ENCODE measurements at places on chromosomes 7 and 10.

DNA sequence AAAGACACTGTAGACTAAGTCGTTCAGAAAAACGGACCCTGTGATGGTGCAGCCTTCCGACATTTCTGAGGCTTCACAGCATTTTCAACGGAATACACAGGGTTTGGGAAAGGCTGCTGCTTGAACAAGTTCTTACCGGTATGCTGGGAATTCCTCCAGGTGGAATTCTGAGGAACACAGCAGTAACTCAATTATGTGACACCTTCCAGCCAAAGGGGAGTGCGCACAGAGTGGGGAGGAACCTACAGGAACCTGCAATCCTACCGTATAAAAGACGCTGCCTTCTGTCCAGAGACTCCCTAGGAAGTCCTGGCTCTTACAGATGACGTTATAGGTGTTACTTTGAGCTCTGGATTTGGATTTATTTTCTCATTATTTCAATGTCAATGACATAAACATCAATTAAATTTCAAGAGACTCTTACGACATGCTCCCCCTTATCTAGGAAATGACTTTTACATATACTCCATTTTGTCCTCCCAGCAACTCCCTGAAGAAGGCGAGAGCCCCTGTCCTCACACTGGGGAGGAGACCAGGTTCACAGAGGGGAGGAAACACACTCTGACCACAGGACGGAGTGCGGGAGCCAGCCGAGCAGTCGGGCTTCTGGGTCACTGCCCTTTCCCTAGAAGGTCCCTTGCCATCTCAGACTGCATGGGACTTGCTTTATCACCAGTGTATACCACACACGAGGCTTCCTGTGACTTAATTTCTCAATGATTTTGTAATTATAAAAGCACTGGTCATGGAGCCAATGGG is 27.9 kb downstream of the VIPR2 start:
- DNase-seq, result no peak

GRCh38 chr7:138258197-138258559 is 181.9 kb downstream of the AKR1D1 start:
- DNase-seq, result no peak

DNA sequence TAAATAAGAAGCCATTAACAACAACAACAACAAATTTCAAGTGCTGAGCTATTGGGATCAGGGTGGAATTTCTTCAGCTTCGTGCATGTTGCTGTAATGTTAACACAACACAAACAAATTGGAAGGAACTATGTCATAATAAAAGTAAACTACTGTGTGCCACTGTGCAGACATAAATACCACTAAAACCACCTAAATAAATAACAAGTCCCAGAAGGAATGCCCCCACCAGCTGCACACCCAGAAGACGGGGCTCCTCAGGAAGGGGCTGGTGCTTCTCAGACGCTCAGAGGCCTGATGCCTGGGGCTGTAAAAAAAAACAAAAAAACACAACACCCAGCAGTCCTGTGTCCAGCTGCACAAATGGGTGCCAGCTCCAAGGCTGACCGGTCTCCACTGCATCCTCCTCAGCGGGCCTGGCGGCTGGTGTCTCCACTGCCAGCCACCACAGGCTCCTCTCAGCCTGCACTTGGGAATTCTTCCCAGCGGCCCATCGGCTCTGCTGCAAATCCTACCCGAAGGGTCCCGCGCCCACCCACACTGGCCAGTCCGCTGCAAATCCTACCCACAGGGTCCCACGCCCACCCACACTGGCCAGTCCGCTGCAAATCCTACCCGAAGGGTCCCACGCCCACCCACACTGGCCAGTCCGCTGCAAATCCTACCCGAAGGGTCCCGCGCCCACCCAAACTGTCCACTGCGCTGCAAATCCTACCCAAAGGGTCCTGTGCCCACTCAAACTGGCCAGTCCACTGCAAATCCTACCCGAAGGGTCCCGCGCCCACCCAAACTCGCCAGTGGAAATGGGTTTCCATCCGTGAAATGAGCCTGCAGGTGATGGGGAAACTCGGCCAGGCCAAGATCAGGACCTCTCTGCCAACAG is 35.8 kb upstream of the DNAAF5 start:
- DNase-seq, result no peak

DNA sequence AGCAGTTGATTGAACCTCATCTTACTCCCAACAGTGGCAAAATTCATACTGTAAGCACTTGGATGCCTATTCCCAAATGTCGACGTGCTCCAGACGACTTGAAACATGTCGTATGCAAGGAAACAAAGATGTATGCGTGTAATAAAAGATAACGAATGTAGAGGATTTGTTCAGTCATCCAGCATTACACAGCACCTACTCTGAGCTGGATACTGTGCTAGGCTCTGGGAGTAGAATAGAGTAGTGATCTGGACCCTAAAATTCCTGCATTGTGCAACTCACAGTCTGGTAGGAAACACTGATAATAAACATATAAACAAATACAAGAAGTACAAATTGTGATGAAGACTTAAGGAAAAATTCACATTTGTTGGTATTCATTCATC is 5.6 kb upstream of the TBX20 start:
- no peak for DNase-seq

DNA sequence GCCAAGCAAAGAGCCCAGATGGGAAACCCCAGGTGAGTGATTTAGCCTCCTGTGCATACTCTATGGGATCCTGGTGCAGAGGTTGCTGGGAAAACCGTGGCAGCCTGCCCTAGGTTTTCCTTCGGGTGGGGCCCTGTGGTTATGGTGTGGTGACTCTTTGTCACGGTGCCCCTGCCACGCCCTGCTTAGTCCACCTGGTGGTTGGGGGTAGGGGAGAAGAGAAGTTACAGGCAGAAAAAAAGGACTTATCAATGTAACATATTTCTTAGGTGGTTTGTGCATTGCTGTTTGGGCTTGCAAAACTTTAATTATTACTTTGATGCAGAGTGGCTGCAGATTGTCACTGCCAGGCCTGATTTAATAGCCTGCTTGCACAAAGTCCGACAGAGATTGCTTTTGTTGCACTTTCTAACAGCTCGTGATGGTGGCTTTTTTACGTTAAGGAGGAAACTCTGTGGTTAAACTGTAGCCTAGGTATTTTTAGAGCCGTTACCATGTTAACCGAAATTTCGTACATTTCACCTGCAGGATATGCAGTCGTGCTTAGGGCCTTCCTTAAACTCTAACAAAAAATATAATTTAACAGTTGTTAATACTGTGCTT is 197.4 kb downstream of the RNLS start:
- no peak for DNase-seq

GRCh38 chr7:101543242-101543766 is 85.8 kb downstream of the MYL10 start:
- DNase-seq, result no peak

- no peak for DNase-seq
Observed at GRCh38 chr10:78919181-78919966, 149.4 kb upstream of the ZMIZ1 start.

DNA sequence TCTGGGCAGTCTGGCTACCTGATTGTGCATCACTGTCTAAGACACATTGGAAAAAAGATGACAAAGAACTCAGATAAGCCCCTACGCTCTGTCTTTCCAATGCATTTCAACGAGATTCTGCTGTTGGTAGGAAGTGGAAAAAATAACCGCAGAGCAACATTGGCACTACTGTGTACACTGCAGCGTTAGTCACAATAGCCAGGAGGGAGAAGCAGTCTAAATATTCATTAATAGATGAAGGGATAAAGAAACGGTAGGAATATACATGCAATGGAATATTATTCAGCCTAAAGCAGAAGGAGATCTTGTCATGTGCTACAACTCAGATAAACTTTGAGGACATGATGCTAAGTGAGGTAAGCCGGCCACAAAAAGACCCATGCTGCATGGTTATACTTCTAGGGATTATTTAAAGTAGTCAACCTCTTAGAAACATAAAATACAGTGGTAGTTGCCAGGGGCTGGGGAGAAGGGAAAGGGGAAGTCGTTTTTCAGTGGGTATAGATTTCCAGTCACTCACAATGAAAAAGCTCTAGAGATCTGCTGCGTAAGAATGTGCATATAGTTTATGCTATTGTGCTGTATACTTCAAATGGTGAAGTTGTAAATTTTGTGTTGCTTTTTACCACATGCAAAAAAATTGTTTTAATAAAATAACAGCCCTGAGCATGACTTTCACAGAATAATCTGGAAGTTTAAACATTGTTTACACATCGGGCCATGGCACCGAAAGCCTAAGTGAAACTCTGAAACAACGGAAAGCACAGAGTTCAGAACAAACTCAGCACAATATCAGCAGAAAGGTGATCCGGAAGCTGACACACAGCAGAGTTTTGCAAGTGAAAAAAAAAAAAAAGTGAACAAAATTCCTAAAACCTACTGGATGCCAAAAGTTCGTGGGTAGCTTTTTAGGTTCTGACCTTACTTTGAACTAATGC is 40.1 kb downstream of the ELMO1 start:
- DNase-seq, result no peak

DNA sequence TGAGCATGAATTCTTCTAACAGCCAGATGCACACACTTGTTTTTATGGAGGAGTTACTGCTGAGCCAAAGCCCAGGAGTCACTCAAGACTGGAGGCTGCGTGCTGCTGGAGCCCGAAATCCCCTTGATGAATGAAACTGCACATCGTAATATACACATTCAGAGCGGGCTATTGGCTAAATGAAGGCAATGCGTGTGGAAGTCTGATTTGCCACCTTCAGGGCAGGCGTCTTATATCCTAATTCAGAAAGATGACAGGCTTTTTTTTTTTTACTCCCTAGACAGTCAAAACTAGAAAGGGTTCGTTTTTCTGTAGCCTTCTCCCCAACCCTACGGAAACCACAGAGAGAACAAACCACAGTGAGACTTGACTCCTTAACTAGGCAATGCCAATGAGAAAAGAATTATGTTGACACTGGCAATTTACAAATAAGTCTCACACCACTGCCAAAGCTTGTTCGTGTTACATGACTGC is 227.2 kb upstream of the KLF14 start:
- DNase-seq, result no peak

- DNase-seq, result no peak
Observed at GRCh38 chr10:84991301-84991700, 662.9 kb downstream of the CCSER2 start.

- DNase-seq, result no peak
Observed at GRCh38 chr10:75091146-75091545, 20.3 kb upstream of the SAMD8 start.

- no peak for DNase-seq
Observed at GRCh38 chr7:159145490-159145855, 806 bp upstream of the VIPR2 start.

GRCh38 chr7:77276120-77276519 is 76.5 kb upstream of the FGL2 start:
- DNase-seq, result no peak

DNA sequence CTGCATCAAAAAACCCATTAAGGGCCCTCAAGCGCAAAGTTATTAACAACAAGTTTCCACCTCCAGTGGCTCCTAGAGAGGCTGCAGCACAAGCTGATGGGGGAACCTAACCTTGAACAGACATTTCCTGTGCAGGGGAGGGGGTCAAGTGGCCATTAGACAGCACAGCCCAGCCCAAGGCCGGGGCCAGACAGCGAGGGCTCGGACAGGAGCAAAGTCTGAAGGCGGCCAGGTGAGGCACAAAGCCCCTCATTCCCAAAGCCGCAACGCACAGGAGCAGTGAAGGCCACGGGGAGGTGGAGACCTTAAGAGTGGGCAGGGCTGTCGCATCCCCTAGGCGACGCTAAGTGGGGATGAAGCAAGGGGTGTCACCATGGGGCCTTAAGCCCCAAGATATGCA is 73.2 kb upstream of the ZNF746 start:
- DNase-seq, result no peak

DNA sequence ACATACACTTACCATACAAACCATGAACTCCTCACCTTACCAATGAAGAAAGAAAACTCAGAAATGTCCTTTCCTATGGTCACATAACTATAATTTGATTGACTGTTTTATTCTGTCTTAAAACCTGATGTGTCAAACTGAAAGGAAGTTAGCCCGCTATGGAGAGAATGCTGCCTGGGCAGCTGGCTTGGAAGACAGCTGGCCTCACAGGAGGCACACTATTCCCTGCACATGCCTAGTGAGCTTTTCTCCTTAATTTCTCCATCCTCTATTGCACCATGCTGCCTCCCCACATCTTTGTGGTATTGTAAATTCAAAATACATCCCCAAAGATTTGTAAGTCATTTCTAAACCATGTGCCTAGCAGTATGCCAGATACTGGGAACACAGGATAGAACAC is 163.3 kb downstream of the STK31 start:
- DNase-seq, result no peak

DNA sequence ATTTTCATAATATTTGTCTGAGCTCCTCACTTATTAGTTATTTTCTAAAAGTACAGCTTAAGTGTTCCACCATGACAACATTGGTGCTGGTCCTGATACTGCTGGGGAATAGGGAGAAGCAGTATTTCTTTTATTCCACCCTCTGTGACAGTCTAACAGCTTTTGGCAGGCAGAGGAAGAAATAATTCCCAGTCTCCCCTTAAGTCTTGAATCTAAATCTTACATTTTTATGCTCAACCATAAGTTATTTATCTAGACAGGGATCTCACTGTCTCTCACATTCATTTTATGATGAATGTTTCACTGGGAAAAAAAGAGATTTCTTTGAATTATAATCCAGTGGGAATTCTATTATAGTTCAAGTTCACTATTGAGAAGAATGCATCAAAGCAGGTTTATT is 71.5 kb downstream of the MAGI2 start:
- no peak for DNase-seq

- no peak for DNase-seq
Observed at GRCh38 chr7:93894966-93895640, 4.5 kb upstream of the TFPI2 start.

DNA sequence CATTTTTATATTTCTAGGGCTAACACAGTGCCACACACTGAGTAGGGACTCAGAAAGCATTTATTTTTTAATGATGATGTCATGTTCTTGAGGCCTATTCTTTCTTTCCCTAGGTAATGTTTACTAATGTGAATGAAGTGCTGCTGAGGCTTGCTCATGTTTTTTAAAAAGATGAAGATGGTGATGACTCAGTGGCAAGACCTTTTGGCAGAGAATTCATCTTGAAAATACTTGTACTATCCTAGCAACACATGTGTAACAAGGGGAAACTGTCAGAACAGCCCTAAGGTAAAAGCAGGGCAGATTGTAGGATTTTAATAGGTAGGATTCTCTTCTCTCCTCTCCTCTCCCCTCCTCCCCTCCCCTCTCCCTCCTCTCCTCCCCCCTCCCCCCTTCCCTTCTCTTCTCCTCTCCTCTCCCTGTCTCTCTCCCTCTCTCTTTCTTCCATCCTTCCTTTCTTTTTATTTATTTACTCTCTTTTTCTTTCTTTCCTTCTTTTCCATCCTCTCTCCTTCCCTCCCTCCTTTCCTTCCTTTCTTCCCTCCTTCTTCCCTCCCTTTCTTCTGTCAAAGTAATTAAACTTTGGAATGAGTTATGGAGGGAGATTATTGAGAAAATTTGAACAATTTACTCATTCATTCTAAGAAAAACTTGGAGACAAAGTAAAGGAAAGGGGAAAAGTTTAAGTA is 75.3 kb downstream of the ZNF92 start:
- no peak for DNase-seq

Measured in cortex of kidney (tissue), 1 donor.